ENCODE measurements at places on chromosomes 12 and 14. TPM values are rescaled to one million over a fixed set of nuclear protein-coding genes. Genes with fewer than 3 reads are reported as not detected.

DNA sequence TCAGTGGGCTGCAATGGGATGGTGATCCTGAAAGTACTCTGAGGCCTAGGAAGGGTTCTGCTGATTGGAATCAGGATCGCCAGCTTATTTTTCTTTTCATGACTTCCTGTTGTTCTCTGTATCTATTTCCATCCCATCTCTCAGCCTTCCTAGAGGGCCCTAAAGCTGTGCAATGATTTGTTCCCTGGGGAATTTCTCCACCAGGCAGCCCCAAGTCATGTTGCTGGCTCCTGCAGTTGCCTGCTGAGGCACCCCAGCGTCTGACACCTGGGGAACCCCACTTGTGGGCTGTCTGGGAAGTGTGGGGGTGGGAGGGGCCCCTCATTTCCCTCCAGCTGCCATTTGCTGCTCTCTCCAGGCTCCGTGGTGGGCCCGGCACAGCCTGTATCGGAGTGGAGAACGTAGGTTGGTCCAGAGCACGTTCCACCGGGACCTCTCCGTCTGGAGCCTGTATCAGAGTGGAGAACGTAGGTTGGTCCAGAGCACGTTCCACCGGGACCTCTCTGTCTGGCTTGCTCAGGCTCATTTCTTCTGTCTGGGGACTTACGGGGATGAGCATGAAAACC lies 138.3 kb downstream of the TSPAN9 start:
- no peak for DNase-seq
- H3K4me3 ChIP-seq = no peak overlapping the region
- H3K4me1 ChIP-seq = no peaks in the 10 kb centered on the region
- no peak overlapping the region for H3K27ac ChIP-seq

DNA sequence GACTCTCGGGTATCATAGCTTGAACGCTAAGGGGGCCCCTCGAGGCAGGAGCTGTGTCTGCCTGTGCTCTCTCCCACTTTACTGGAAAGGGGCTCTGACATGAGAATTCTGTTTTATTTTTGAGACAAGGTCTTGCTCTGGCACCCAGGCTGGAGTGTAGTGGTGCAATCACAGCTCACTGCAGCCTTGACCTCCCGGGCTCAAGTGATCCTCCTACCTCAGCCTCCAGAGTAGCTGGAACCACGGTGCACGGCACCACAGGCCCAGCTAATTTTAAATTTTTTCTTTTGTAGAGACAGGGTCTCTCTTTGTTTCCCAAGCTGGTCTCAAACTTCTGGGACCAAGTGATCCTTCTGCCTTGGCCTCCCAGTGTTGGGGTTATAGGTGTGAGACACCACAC lies 77.7 kb downstream of the PAPOLA start:
- no peaks in the 10 kb centered on the region for H3K36me3 ChIP-seq
- H3K27me3 ChIP-seq = peaks cover 3% of the 10 kb centered on the region
- no peak overlapping the region for H3K27ac ChIP-seq
- H3K4me3 ChIP-seq = no peak overlapping the region
- peaks cover 12% of the 10 kb centered on the region for H3K4me1 ChIP-seq

DNA sequence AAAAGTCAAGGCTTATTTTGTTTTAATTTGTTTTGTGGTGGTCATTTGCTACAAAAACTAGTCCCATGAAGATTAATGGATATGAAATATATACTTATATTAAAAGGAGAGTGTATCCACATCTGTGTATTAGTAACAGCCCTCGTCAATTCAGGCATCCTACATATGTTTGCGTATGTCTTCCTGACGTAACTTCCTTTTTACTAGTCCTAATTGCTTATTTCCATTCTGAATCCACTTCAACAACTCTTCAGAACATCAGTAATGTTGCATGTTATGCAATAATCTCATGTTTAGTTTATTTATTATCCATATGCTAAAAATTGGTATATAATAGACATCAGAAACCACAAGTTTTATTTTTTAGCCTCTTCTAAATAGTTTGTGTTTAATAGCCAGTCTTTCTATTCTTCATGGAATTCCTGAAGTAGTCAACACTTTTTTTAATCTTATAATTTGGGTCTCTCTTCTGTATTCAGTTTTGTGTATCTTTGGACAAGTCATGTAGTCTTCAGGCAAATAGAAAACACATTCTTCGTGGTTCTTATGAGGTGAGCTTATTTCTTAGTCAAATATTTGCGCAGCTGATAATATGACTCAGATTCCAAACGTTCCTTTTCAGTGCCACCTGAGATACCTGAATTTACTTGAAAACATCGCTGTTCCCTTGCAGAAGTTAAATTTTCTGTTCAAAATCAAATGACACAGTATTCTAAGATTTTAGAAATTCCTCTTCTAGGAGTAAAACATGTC lies 268.6 kb downstream of the CCDC59 start:
- no peak for DNase-seq
- H3K36me3 ChIP-seq = no peaks in the 10 kb centered on the region
- H3K4me1 ChIP-seq = no peaks in the 10 kb centered on the region

DNA sequence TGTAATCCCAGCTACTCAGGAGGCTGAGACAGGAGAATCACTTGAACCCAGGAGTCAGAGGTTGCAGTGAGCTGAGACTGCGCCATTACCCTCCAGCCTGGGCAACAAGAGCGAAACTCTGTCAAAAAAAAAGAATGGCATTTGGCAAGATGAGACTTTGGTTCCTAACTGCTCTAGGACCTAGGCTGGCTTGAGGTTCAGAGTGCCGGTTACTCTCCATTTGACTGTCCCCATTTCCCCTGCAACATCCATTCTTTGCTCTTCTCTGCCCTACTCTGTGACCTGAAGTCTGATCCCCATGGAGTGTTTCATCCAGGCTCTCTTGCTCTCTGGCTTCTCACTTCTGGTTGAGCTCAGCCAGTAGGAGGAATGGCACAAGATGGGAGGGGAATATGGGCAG lies 26.2 kb upstream of the PPP4R3A start:
- H3K4me3 ChIP-seq = no peak overlapping the region
- no peaks in the 10 kb centered on the region for H3K4me1 ChIP-seq
- peaks cover 2% of the 10 kb centered on the region for H3K36me3 ChIP-seq
- H3K27ac ChIP-seq = no peak overlapping the region

DNA sequence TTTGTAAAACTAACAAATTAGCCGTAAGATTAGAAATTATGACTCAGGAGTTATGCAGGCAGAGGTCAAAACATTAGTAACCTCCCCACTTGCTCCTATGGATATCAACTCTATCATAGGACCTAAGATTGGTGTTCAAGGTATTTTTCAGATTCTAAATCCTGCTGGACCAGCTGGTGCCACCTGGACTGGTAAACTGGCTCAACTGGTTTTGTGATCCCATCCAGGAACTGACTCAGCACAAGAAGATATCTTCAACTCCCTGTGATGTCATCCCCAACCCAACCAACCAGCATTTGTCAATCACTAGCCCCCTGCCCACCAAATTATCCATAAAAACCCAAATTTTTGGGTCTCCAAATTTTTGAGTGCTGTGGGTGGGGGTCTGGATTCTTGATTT lies 98.1 kb upstream of the OR4E1 start:
- H3K27ac ChIP-seq = no peak overlapping the region
- H3K4me1 ChIP-seq = peaks cover 6% of the 10 kb centered on the region
- H3K4me3 ChIP-seq = no peak overlapping the region
- DNase-seq = no peak

GRCh38 chr14:58763210-58763609 lies 125.4 kb downstream of the DACT1 start:
- no peaks in the 10 kb centered on the region for H3K4me1 ChIP-seq
- no peaks in the 10 kb centered on the region for H3K36me3 ChIP-seq
- H3K27ac ChIP-seq = no peak overlapping the region

- no peaks in the 10 kb centered on the region for H3K36me3 ChIP-seq
- no peak overlapping the region for H3K4me3 ChIP-seq
- DNase-seq = no peak
- no peaks in the 10 kb centered on the region for H3K4me1 ChIP-seq
These were observed 303.3 kb upstream of the TMPO start for GRCh38 chr12:98211909-98212695.

DNA sequence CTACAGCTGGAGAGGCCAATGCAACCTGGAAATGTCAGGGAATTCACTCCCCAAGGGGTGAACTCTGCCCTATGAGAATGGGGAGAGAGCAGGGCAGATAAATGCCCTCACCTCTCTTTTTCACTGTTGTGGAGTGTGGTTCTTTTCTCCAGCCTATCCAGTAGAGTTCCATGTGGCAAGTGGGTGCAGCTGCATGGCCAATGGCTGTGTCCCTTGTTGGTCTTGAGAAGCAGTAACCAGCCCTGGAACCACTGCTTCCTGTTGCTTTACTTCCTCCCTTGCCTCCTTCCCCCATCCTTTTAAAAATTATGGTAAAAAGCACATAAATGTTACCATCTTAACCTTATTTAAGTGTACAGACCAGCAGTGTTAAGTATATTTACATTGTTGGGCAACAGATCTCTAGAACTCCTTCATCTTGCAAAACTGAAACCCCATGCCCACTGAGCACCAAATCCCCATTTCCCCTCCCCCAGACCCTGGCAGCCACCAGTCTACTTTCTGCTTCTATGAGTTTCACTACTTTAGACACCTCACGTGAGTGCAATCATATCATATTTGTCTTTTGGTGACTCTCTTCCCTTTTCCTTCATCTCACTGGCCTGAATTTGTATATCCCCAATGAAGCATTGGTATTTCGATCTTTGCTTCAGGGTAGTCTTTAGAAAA lies 77.0 kb upstream of the GRIP1 start:
- H3K27me3 ChIP-seq = peaks cover 6% of the 10 kb centered on the region
- peak overlapping the region; percentile 73 for H3K27ac ChIP-seq
- H3K36me3 ChIP-seq = peaks cover 11% of the 10 kb centered on the region
- peaks cover 10% of the 10 kb centered on the region for H3K4me1 ChIP-seq
- peak overlapping the region; percentile 11 for H3K4me3 ChIP-seq
- DNase-seq = peak; percentile 32

GRCh38 chr12:47935184-47935583 lies 28.2 kb upstream of the TMEM106C start:
- no peaks in the 10 kb centered on the region for H3K36me3 ChIP-seq
- no peak overlapping the region for H3K27ac ChIP-seq
- H3K4me1 ChIP-seq = no peaks in the 10 kb centered on the region
- H3K4me3 ChIP-seq = no peak overlapping the region
- H3K27me3 ChIP-seq = peaks cover 38% of the 10 kb centered on the region

DNA sequence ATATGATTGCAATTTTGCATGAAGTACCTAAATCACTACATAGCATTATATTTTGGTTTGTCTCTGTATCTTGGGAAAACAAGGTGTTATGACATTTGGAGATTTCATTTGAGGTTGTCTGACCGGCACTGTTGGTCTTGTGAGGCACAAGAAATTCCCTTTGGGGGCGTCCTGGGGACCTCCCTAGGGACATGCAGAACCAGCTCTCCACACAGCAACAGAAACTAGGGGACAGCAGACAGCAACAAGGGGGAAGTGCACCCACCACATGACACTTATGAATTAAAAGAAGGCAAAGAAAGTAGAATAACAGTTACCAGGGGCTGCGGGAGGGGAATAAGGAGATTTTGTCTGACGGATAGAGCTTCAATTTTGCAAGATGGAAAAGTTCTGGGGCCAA lies 14.4 kb downstream of the DDX54 start:
- no peaks in the 10 kb centered on the region for H3K4me1 ChIP-seq
- H3K36me3 ChIP-seq = peaks cover 20% of the 10 kb centered on the region
- H3K27me3 ChIP-seq = no peaks in the 10 kb centered on the region
- DNase-seq = no peak
- H3K27ac ChIP-seq = no peak overlapping the region

- no peaks in the 10 kb centered on the region for H3K36me3 ChIP-seq
- no peaks in the 10 kb centered on the region for H3K4me1 ChIP-seq
- H3K27ac ChIP-seq = no peak overlapping the region
- H3K4me3 ChIP-seq = no peak overlapping the region
- peaks cover 8% of the 10 kb centered on the region for H3K27me3 ChIP-seq
- DNase-seq = no peak
These were observed 14.0 kb downstream of the CCER1 start for GRCh38 chr12:90940872-90941499.

GRCh38 chr14:99774556-99775307 lies 18.5 kb upstream of the EML1 start:
- no peaks in the 10 kb centered on the region for H3K36me3 ChIP-seq
- H3K27ac ChIP-seq = no peak overlapping the region
- peaks cover 40% of the 10 kb centered on the region for H3K27me3 ChIP-seq
- H3K4me1 ChIP-seq = peaks cover 3% of the 10 kb centered on the region

DNA sequence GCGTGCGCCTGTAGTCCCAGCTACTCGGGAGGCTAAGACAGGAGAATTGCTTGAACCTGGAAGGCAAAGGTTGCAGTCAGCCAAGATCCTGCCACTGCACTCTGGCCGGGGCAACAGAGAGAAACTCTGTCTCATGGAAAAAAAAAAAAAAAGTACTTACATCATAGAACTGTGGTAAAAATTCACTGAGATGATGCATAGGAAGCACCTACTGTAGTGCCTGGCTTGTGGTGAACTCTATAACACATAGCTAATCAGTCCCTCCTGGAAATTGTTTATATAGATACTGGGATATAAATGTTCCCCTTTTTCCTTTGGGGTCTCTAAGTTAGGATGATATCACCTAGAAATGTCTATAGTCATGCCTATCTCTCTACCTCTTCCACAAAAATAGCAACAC lies 89.7 kb upstream of the CPM start:
- no peaks in the 10 kb centered on the region for H3K4me1 ChIP-seq
- no peak overlapping the region for H3K27ac ChIP-seq
- no peaks in the 10 kb centered on the region for H3K36me3 ChIP-seq
- peaks cover 19% of the 10 kb centered on the region for H3K27me3 ChIP-seq
- no peak for DNase-seq
- no peak overlapping the region for H3K4me3 ChIP-seq

DNA sequence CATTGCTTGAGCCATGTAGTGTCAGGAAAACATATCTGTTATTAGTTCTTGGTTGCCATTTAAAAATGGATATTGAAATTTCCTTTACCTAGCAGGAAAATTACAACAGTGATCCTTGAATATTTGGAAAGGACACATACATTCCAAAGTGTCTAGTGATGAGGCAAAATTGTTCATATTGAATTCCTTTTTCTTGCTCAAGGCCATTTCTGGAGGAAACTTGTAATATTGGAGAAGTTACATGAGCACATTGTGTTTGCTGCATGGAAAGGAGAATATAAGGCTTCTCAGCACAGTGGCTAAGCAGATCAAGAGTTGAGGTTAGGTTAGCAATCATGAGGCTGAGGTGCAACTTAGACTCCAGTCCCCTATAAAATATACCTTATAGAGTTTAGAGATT lies 121.9 kb downstream of the PDE3A start:
- no peak overlapping the region for H3K27ac ChIP-seq
- DNase-seq = no peak
- H3K27me3 ChIP-seq = peaks cover 2% of the 10 kb centered on the region
- peaks cover 5% of the 10 kb centered on the region for H3K4me1 ChIP-seq
- no peaks in the 10 kb centered on the region for H3K36me3 ChIP-seq

GRCh38 chr12:63888908-63889635 lies 44.6 kb downstream of the SRGAP1 start:
- H3K36me3 ChIP-seq = no peaks in the 10 kb centered on the region
- no peaks in the 10 kb centered on the region for H3K4me1 ChIP-seq
- H3K27ac ChIP-seq = no peak overlapping the region
- peaks cover 2% of the 10 kb centered on the region for H3K27me3 ChIP-seq
- DNase-seq = no peak

GRCh38 chr12:104342635-104343249 lies 39.2 kb downstream of the EID3 start:
- H3K4me1 ChIP-seq = peaks cover 2% of the 10 kb centered on the region
- H3K36me3 ChIP-seq = peaks cover 29% of the 10 kb centered on the region
- H3K27ac ChIP-seq = no peak overlapping the region
- H3K4me3 ChIP-seq = no peak overlapping the region
- no peak for DNase-seq

LRRIQ1 gene
- total RNA-seq = not detected

CD163 gene
- 4.4 TPM for total RNA-seq

RNU4-1 gene
- 1,401 TPM for total RNA-seq

CLEC6A gene
- not detected for total RNA-seq

SYCP3 gene
- total RNA-seq = 1.1 TPM

TAS2R8 gene
- total RNA-seq = not detected

ANKRD33 gene
- not detected for total RNA-seq
